ENCODE measurements at places on chromosomes 3 and 15. TPM values are rescaled to one million over a fixed set of nuclear protein-coding genes. Genes with fewer than 3 reads are reported as not detected.

The FAM131A gene
- total RNA-seq: 12.5 TPM

The TRH gene
- total RNA-seq: not detected

The SST gene
- not detected for total RNA-seq

The GCSAM gene
- total RNA-seq: not detected

The PDCD7 gene
- 27.0 TPM for total RNA-seq

The GTF2E1 gene
- total RNA-seq: 12.0 TPM

The HESX1 gene
- 0.27 TPM for total RNA-seq

The KIF7 gene
- 4.9 TPM for total RNA-seq

The FEZF2 gene
- total RNA-seq: not detected

The C3orf49 gene
- not detected for total RNA-seq

The CLDN11 gene
- total RNA-seq: 0.22 TPM

The IRAK2 gene
- total RNA-seq: 15.7 TPM

The PAQR5 gene
- 102 TPM for total RNA-seq

The VPS18 gene
- total RNA-seq: 23.9 TPM

The KLHDC8B gene
- 3.2 TPM for total RNA-seq

The PLSCR4 gene
- total RNA-seq: 10.7 TPM

The CCR2 gene
- not detected for total RNA-seq

The SAMD7 gene
- not detected for total RNA-seq

The HMCES gene
- 42.2 TPM for total RNA-seq

The TUSC7 gene
- not detected for total RNA-seq

The NSUN3 gene
- total RNA-seq: 6.1 TPM

The CPN2 gene
- total RNA-seq: not detected

The GOLGA8Q gene
- not detected for total RNA-seq

The ANKRD34C gene
- not detected for total RNA-seq

The MORC1 gene
- total RNA-seq: not detected

The PLCH1 gene
- total RNA-seq: 1.1 TPM

The NEO1 gene
- 31.1 TPM for total RNA-seq

The KLHL40 gene
- not detected for total RNA-seq

The COLQ gene
- total RNA-seq: 0.29 TPM

The GPD1L gene
- total RNA-seq: 18.5 TPM

The BNC1 gene
- total RNA-seq: 0.95 TPM

The UNC13C gene
- not detected for total RNA-seq

The FBXO40 gene
- not detected for total RNA-seq

The CCR3 gene
- not detected for total RNA-seq

The MYL3 gene
- total RNA-seq: 0.15 TPM

The RETNLB gene
- not detected for total RNA-seq

The CXCR6 gene
- not detected for total RNA-seq

The PLA2G4F gene
- total RNA-seq: not detected

The LIPH gene
- 5.1 TPM for total RNA-seq

The GOLGA6C gene
- total RNA-seq: not detected

The CYP1A2 gene
- not detected for total RNA-seq

The LRRN1 gene
- not detected for total RNA-seq

The IQSEC1 gene
- 18.0 TPM for total RNA-seq

The CPLX3 gene
- total RNA-seq: 0.06 TPM

The ATP10A gene
- total RNA-seq: 9.8 TPM

The C3orf20 gene
- total RNA-seq: 0.08 TPM

The SNX22 gene
- 1.3 TPM for total RNA-seq
